ENCODE measurements at places on chromosomes 6 and 20.

- no peak for DNase-seq
Measured at GRCh38 chr6:36160147-36160760, 29.9 kb downstream of the MAPK13 start.

GRCh38 chr20:575230-575629, 31.6 kb upstream of the CSNK2A1 start:
- DNase-seq, result no peak

DNA sequence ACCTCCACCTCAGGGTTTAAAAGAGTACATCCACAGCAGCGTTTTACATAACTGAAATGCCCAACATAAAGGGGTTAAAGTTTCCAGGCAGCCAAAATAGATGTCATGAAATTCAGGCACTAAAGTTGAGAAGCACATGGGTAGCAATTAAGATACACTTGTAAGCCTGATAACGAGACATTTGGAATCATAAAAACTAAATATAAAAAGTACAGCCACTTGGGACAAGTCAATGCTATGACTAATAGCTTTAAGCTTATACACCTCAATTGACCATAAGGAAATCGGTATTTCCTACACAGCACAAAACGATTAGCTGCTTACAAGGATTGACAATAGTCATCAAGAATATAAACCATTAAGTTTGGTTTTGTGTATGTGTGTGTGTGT, 11.8 kb downstream of the LOC128125822 start:
- no peak for DNase-seq

- no peak for DNase-seq
Measured at GRCh38 chr6:158816329-158816728, 2.8 kb downstream of the EZR start.

DNA sequence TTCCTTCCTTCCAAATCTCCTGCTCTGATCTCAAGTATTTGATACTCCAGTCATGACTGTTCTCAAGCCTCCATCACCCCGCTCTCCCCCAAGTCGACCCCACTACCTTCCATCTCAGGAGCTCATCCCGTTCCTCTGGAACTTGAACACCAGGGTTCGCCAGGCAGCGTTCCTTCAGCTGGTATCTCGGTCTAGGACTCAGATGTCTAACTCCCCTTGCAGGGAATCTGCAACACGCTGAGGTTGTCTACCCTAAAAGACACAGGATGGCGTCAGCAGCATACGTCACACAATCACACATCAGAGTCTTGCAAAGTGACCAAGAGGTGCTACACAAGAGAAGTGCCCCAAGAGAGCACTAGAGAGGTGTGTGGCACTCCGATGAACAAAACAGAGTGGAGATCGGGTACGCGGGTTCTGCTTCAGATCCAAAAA, 706 bp downstream of the ZNF184 start:
- peak; percentile 62 for DNase-seq

DNA sequence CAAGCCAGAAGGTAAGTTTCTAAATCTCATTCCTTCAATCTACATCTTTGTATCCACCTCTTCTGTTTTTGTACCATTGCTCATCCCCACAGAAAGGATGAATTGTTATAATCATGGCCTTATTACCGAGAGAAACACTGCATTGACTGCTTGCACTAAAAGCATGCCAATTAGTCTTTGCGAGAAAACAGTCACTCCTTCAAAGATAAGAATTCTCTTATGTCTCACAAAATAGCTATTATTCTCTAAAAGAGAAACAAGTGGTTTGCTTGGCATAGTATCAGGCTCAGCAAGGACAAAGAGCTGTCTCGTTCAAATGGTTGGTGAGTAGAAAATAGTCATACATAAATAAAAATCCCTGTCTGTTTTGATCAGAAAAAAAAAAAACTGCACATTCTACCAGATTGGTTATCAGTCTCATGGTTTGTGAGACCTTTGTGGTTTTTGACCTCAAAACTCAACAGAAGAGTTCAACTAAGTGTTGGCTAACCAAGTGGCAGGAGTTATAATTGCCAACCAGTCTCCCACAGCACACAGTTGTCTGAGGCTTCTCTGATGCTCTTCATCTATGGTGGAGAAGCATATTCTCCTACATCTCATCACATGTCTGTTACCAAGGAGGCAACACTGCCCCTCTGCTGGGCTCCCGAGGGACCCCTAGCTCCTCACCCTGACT, 35.1 kb upstream of the ARMH2 start:
- no peak for DNase-seq

- DNase-seq, result no peak
Measured at GRCh38 chr20:18388860-18389259, 78.0 kb downstream of the DZANK1 start.

GRCh38 chr20:46809706-46810360, 84.8 kb upstream of the EYA2 start:
- DNase-seq, result no peak

DNA sequence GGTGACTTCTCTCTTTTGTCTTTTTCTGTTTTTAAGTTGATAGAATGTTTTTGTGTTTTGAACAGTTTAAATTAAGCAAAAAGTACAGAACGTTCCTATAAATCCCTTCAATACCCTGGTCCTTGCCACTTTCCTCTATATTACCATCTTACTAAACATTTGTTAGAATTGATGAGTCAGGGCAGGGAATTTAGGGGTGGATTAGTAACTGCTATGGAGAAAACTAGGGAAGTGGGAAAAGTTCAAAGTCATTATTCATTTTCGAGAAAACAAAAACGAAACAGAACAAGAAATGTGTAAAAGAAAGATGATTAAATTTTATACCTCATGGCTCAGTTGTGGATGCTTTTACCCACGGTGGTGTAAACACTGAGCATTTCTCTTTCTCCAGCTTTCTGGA, 240.4 kb upstream of the SULF2 start:
- no peak for DNase-seq

- no peak for DNase-seq
Measured at GRCh38 chr6:105211831-105212230, 32.0 kb upstream of the POPDC3 start.

GRCh38 chr6:24931718-24932691, 3.8 kb downstream of the RIPOR2 start:
- peak; percentile 34 for DNase-seq

DNA sequence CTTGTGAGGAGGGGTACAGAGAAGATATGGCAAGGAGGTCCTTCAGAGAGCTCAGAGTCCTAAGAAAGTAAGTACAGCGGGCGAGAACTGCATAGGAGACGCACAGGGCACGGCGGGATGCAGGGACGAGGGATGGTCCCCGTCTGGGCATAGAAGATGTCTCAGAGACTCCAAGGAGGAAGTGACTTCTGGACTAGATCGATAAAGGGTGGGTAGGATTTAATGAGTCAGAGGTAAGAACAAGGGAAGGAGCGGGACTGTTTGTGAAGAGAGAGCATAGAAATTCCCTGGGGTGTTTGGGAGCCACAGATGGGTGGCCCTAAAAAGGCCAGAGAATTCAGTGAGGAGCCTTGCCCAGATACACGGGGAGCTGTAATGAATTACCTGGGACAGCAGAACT, 69.1 kb downstream of the FAM120B start:
- no peak for DNase-seq

DNA sequence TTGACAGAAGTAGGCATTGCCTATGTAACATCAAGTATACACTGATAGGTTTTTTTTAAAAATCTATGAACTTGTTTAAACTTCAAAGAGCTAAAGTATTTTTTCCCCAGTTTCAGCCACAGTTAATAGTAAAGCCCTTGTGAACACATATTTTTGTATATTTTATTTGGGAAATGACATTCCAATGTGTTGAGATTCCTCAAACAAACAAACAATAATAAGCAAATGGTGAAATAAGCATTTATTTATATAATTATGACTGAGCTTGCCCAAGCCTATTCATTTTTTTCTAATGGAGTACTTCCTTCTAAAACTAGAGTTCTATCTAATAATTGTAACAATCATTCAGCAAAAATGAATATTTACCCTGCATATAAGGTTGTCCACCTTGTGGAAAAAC, 12.5 kb downstream of the SYCP2 start:
- DNase-seq, result no peak

DNA sequence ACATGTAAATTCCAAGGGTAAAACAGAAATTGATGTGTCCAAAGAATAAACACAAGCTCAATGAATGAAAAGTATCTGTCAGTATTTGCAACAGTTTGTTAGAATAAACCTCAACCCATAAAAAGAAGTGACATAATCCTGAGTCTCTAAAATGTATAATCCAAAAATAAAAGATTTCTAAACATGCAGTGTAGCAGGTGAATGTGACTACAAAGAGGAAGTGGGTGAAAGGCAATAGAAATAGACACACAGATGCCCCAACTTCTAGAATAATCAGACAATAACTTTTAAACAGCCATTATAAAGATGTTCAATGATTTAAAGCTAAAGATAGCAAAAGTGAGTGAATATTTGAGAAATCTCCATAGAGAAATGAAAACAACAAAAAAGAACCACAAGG, 1009.2 kb upstream of the GJE1 start:
- DNase-seq, result no peak

GRCh38 chr6:39307462-39307861, 6.8 kb downstream of the KCNK17 start:
- DNase-seq, result no peak

DNA sequence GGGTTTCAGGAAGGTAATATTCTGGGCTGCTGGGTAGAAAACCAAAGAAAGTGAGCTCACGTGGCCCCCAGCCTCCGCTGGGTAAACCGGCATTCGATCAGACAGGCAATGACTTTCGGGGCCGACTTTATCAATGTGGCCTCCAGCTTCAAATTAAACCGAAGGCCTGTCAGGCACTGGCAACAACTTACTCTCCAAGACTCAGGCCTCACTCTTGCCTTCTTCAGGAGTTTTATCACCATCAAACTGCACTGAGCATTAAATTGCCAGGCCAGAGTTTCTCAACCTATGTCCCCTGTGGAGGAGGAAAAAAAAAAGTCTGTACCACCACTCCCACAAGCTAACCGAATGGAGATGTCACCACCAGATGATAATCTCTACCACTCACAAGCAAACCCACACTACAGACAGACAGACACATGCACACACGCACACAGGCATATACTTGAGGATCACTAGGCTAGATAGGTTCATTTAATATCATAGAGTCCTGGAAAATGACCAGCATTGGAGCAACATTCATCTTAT, 1.1 kb upstream of the MBOAT1 start:
- DNase-seq, result no peak

- no peak for DNase-seq
Measured at GRCh38 chr20:60201198-60201835, 243.1 kb downstream of the CDH26 start.

DNA sequence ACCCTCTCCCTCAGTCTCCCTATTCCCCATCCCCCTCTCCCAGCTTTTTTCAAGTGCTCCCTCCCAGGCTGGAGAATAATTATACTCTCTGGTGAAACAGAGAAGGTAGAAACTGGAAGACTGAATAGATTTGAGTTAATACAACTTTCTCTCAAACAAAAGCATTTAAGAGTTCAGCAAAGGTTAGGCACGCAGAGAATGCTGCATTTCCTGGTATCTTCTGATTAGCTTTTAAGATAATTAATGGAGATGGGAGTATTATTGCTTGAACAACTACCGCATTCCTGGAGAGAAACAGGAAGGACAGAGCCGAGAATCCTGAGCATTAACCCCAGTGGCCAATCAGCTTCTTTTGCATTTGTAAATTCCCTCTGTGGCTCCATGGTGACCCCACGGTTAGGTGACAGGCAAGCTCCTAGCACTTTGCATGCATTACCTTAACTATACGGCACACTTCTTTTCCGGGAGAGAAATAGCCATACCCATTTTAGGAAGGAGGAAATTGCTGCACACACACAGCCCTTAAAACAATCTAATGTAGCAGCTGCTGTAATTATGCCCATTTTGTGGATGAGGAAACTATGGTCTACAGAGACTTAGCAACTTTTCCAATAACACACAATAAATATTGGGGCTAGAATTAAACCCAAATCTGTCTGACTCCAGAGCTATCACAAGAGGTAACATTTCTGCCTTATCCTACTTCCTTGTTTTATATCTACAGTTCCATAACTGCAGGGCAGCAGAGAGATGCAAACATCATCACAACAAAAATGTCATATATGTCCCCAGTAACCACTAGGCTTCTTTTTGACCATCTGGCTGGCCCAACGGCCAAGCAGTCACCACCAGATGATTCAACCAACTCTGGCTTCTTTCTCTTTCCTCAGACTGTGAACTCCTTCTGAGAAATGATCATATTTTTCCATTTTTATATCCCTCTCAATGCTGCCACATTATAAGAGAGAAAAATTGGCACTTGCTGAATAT, 169.9 kb downstream of the CD24 start:
- no peak for DNase-seq

GRCh38 chr20:44028868-44029847, 114.5 kb downstream of the TOX2 start:
- no peak for DNase-seq

DNA sequence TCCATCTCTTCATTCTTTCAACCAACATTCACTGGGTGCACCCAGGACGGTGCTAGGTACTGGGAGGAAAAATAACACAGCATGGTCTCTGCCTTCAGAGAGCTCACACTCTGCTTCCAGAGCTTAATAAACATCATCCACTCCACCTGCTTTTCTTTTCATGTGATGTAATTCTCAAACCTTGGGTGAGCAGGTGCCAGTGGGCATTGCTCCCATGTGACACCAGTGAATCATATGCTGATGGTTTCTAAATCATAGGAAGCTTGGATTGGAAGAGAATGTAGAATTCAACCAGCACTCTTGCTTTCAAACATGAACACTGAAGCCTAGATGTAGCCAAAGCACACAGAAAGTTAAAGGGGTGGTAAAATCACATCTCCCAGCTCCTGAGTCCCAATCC, 189.8 kb downstream of the FOXA2 start:
- DNase-seq, result no peak

DNA sequence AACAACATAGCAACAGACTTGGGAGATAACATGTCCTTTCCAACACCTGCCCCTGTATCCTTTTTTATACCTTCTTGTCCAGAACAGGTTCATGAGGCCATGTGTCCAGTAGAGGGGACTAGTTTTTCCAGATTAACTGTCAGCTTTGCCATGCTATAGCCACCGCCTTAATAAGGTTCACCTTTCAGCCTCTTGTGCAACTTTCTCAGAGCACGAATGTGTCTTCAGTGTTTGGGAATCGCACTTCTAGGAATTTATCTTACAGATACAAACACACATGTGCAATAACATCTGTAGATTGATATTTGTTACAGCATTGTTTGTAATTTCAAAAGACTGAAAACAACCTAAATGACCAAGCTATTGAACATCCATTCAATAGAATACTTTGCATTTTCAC, 21.4 kb downstream of the NCR2 start:
- DNase-seq, result no peak

GRCh38 chr6:32885698-32886286, 31.8 kb downstream of the PSMB9 start:
- DNase-seq, result peak; percentile 82

- DNase-seq, result no peak
Measured at GRCh38 chr6:151627689-151628444, 134.1 kb downstream of the CCDC170 start.

- DNase-seq, result peak; percentile 49
Measured at GRCh38 chr6:20877008-20877937, 343.0 kb downstream of the CDKAL1 start.
